Activated T-helper 17 cell treated with anti-CD3 and anti-CD28 coated beads, Interleukin-2, amount 50 U/mL, for 72 hours (primary cell): ENCODE measurements at places on chromosomes 7 and 10.

DNA sequence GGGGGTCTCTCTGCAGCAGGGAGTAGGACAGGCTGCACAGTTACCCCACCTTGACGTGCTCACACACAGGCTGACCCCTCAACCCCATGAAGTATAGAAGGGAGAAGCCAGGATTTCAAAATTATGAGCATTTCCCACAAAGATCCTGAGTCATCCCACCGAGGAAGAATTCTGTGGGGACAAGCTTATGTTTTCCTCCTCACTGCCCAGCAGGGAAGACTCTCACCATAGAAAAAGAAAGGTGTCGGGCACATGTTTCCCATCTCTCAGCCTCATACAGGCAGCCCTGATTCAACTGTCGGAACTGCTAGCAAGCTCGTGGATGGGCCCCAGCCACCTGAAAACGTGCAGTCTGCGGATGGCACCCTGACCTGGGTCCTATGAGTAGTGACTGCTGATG, 499.7 kb upstream of the MKI67 start:
- no peak for ATAC-seq

GRCh38 chr7:142864980-142865747, 10.3 kb downstream of the EPHB6 start:
- no peak for ATAC-seq

- ATAC-seq = peak; percentile 3
Measured at GRCh38 chr7:140923358-140924006, 1.2 kb downstream of the BRAF start.

DNA sequence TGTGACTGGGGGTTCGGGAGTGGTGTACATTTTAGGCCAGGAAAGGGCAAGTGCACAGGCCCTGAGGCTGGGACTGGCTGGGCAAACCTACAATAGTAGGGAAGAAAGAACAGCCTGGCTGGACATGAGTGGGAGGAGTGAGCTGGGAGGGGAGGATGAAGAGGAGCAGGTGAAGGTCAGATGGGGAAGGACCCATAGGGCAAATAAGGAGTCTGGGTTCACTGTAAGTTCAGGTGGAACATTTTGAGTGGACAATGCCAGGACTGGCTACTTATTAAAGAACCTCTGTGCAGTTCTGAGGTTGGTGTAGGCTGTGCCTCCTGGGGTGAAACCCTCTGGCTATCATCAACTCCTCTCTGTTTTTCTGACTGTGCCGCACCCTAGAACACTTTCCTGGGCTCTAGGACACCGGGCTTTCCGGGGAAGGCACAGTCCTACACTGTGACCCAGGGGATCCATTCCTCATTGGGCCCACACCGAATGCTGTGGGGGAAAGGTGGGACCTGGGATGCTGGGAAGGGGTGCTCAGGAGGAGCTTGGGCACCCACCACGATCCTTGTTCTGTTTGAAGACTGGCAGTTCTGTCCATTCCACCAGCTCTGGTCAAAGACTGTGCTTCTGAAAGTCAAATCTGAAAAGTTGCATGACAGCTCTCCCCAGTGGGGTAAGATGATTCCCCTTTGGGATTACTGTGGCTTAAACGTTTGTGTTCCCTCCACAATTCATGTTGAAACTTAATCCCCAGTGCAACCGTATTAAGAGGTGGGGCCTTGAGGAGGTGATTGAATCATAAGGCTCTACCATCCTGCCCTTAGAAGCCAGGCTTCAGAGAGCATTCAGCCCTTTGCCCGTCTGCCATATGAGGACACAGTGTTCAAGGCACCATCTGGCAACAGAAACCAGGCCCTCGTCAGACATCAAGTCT, 4.0 kb upstream of the MMP21 start:
- no peak for ATAC-seq

DNA sequence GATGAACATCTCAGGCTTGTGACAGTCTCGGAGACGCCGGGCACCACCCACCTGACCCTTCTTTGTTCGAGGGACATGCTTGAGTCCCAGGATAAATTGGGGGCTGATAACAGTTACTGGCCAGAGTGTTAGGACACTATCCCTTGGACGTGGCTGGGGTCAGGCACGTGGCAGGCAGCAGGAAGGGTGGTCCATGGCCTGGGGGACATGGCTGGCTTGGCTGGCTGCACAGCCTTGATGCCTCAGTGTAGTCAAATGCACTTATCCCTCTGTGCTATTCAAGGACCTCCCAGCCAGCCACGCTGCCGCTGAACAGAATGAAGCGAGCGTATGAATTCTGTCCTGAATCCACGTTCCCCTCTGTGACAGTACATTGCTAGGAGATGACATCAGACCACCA, 662.0 kb upstream of the FOXK1 start:
- ATAC-seq = no peak

DNA sequence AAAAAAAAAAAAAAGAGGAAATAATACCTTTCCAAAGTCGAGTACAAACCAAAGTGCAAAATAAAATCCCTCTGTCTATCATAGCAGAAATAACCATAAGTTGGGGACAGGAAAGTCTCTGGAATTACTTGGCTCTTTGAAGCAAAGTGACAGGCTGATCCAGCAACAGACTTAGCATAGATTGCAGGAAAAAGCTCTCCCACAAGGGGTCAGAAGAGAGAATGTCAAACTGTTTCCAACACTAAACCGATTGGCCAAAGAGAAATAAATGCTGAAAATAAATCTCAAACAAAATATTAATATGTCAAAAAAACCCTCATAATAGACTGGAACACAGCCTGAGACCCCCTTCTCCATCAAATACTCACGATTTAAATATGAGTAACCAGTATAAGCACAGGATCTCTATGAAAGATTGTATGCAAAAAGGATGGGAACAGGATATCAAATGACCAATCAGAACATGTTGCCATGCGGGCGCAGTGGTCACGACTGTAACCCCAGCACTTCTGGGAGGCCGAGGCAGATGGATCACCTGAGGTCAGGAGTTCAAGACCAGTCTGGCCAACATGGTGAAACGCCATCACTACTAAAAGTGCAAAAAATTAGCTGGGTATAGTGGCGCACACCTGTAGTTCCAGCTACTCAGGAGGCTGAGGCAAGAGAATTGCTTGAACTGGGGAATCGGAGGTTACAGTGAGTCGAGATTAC, 1000.7 kb upstream of the LRRN3 start:
- no peak for ATAC-seq
